ENCODE measurements at places on chromosomes 6 and 20.

DNA sequence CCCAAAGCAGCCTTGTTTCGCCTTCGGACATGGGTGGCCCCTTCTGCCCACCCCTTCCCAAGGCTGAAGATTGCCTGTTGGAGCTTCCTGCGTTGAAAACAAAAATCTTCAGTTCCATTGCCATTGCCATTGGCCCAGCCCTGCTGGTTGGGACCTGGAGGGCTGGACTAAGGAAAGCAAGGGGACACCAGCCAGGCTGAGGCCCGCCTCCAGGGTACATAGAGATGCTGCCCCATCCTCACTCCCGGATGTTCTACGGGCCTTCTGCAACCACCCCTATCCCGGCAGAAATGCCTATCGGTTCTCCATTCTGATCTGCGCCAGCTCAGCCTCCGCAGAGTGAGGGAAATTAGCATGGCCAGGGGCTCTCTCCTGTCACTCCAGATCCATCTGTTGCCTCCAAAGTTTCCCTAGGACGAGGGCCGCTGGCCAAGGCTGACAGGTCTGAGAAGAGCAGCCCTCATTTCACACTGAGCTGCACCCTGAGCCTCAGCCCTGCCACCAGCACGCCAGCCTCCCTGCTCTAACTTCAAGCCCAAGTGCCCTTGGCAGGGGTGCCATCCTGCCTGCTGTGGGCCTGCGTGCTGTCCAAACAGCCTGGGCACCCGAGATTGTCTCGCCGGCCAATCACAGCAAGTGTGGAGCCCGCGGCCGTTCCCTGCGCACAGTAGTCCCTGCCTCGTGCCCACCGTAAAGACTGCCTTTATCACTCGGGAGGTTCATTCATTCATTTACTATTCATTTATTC is 13.4 kb upstream of the STX16 start:
- DNase-seq = no peak

GRCh38 chr20:58553841-58554240 is 38.6 kb upstream of the APCDD1L start:
- DNase-seq = no peak

DNA sequence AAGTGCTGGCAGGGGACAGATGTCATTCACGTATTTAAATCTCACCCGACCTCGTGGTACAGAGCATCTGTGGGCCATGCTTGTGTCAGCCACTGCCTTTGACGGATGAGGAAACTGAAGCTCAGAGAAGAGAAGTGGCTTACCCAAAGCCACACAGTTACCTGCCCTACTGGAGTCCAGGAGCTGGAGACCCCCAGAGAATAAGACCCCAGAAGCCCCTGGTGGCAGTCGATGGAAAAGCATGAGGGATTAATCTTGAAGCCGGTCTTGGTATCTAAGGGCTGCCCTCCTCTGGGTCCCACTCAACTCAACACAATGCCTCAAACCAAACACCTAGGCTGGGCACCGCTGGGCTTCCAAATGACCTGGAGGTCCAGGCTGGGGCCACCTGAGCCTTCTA is 83.1 kb downstream of the GRM4 start:
- DNase-seq = no peak

DNA sequence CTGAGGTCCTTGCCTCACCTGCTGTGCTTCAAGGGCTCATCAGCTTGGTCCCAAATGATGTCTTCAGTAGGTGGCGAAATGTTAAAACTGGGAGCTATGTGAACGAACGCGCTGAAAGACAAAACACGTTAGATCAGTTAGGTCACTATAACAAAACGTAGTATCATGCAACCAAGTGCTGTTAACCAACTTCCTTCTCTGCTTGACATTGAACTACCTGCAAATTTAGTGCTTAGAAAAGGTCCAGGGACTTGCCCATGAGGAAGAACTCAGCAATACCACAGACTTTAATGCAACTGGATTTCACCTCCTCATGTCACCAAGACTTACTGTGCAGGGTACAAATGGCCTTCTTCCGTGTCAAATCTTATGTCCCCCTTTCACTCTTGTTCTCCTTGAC is 24.8 kb downstream of the BACH2 start:
- DNase-seq = no peak

DNA sequence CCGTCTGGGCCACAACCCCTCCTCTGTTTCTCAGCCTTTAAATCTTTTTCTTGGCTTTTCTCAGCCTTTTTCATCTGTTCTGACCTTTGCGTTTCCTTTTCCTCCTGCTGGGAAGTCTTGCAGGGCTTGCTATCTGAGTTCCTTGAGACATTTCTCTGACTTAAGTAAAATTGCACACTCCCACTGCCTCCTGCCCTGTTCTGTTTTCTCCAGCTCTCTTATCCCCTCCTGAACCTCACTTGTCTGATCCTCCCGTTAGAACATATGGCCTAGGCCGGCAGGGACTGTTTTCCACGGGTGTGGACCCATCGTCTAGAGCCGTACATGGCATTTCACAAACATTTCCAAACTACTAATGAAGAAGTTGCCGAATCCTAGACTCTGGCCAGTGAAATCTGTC is 63.0 kb downstream of the ARID1B start:
- DNase-seq = no peak

GRCh38 chr20:47785854-47786764 is 828 bp upstream of the SULF2 start:
- no peak for DNase-seq

- DNase-seq = no peak
Measured at GRCh38 chr20:21278829-21279228, 24.3 kb upstream of the XRN2 start.

DNA sequence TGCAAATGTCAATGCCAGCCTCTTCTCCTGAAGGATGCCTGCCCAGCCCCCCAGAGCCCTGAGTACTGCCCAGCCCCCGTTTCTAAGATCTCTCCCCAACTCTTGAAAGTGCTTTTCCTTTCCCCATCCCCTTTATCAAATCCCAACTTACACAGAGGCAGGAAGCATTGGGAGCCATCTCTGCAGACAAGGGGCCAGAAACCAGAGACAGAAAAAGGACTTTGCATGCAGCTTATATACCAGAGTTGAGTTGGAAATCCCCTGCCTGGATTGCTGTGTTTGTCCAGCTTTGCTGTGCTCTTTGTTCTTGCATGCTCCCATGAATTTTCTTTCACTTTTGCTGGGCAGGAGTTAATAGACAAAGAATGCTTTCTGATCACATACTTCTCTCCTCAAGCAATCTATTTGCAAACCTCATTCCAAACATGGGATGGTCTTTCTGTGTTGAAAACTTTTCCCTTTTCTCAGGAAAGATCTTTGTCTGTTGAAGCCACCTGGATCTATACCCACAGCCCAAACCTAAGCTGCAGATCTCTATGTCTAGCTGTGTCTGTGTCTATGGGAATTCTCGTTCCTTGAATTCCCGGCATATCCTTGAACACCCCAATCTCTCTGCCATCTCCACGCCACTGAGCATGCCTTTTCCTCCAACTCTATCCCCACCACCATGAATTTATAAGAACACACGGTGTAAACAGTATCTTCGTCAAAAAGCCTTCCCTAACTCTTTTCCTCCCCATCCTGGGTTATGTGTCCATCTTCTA is at the start of gene UBD:
TSS of gene UBD (minus strand) at position 209 of the 764 bp plus-strand sequence. CDS start at position 178, 31 bp downstream.
- no peak for DNase-seq

GRCh38 chr6:147954938-147955337 is 387.7 kb upstream of the SASH1 start:
- DNase-seq = no peak

DNA sequence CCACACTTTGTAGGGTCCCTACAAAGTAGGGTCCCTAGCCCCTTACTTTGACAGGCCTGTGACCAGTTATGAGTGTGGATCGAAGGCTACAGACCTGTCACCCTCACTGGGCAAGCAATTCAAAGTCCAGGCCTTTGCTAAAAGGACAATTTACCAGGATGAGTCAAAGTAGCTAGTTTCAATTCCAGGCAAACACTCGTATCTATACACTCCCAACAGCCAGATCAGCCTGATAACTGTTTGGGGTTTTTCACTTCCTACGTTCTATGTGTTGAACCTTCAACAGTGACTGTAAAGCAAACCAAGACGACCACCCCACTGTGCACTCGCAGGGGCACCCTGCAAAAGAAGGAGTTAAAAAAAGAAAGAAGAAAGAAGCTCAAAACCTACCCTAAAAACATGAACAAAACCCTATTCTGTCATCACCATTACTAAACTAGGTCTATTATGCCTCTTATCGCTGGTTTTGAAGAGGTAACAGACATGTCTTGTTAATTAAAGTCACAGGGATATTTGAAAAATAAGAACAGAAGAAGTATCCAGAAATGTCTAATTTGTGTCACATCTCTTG is 3.2 kb downstream of the GFOD1 start:
- no peak for DNase-seq

GRCh38 chr6:158043008-158043407 is 61.3 kb downstream of the SYNJ2 start:
- DNase-seq = no peak

- DNase-seq = peak; percentile 39
Measured at GRCh38 chr6:158536084-158536890, 23.6 kb upstream of the TMEM181 start.

DNA sequence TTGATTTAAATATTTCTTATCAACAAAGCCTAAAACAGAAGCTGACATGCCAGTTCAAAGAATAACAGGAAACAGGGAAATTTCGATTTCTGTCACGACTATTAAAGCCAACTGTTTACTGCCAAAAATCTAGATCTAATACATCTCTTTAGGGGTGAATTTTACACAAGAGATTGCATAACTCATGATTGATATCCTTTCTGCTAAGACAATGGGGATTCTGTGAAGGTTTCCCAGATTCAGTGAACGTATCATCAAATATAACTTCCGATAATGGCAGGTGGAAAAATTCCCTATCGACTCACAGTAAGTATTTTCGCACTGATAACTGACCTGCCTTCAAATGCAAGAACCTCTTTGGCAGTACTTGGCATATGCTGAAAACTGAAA is 42.9 kb downstream of the NHSL1 start:
- no peak for DNase-seq

DNA sequence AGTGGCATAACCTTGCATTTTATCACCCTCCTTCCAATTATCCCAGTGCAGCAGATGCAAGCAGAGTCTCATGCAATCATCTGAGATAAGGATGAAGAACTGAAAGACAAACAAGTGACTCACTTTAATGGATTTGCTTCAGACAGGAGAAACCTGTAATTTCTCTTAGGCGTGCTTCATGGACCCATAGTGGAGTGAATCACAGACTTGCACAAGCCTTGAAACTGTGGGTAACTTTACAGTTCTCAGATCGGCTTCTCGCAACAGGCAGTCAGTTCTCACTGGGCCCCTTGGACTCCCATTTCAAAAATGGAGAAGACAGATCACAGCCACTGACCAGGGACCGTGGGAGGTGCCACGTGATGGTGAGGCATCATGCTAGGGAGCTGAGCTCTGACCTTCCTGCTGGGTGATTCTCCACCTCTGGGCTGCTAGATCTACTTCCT is at the start of gene ADGRF4:
TSS of gene ADGRF4 (plus strand) at position 239 of the 446 bp plus-strand sequence. CDS start 8,666 bp downstream, outside the sequence.
- no peak for DNase-seq

DNA sequence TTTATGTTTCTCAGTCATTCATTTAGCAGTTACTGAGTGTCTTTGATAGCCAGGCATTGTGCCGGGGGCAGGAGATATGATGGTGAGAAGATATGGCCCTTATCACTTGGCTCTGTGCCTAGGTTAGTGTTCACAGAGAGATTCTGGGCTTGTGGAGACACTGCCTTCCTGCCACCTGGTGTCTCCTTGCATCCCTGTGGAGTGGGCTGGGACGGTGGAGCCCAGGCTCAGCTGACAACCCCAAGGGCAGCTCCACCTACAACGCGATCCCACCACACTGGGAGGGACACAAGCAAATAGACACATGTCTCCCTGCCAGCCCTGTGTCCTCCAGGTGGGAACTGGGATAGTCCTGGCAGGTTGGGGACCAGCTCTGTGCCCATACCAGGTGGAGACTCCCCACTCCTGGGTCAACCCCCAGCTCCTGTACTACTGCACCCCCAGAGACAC is 30.3 kb upstream of the VEGFA start:
- no peak for DNase-seq

GRCh38 chr6:134261766-134262165 is 56.1 kb downstream of the SGK1 start:
- no peak for DNase-seq

DNA sequence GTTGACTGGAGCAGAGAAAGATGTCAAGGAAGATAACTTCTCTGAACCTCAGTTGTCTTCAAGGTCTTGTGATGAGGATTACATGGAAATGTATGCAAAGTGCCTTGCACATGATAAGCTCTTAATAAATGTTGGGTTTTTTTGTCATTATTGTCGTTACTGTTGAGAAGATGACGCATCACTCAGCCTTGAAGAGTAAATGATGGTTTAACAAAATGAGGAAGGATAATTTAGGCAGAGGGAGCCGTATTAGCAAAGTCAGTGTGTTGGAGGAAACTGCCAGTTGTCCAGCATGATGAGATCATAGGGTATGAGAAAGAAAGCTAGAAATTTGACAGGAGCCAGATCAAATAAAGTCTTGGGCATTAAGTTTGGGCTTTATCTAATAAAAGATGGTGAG is 8.8 kb upstream of the SUPT3H start:
- DNase-seq = no peak

- DNase-seq = no peak
Measured at GRCh38 chr6:35736982-35737412, at the start of gene ARMC12. ARMC12 (plus strand) TSS chr6:35737032; CDS start chr6:35737109, 77 bp downstream.

DNA sequence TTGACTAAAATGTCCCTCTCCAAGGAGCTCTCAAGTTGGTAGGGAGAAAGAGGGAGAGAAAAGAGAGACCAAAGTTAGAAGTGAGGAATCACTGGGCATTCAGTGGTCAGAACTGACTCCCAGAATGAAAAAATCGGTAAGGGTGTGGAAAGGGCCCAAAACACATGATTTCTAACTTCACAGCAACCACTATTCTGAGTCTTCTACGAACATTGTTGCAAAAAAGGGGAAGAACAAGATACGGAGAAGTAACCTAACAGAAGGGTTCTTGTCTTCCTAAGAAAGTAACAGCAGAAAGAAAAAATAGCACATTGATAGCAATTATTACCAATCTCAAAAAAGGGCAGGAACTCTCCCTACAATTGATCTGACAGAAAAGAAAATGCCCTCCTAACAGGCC is 65.6 kb downstream of the ATP9A start:
- DNase-seq = no peak

DNA sequence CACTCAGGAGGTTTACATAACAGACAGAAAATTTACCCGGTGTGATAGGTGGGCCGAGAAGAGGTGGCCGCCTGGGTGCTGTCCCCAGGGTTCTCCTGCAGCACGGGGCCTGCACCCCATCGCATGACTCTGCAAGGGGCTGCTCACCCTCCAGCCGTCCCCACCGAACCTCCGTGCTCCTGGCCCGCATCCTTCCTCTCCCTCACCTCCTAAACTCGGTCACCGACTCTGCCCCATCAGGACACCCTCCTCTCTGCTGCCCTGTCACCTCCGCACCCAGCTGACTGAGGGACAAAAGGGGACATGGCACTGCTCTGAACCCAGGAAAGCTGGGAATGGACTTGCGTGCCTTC is 147.6 kb downstream of the SYNDIG1 start:
- DNase-seq = no peak

Measured in activated CD4-positive, CD25-positive, alpha-beta regulatory T cell treated with anti-CD3 and anti-CD28 coated beads, Interleukin-2, amount 50 U/mL, for 16 hours (primary cell).